GM04503 (cell line): ENCODE measurements at places on chromosomes 1 and 21.

DNA sequence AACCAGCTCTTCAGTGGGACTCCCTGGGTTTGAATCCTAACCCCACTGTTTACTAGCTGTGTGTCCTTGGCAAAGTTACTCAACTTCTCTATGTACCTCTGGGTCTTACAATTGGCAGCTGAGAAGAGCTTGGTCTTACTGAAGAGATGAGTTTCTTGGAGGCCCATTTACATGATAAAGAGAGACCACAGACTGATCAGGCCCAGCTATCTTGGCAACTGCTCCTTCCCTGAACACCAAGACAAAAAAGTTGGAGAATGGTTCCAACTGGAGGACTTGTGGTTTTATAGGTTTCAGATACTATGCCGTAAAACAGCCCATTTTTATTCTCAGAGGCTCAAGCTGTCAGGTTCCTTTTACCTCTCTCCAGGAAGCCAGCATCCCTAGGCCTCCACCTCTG lies 24.8 kb upstream of the CNIH3 start:
- no peak for DNase-seq

GRCh38 chr1:55089683-55090082 lies 50.3 kb downstream of the PCSK9 start:
- no peak for DNase-seq

DNA sequence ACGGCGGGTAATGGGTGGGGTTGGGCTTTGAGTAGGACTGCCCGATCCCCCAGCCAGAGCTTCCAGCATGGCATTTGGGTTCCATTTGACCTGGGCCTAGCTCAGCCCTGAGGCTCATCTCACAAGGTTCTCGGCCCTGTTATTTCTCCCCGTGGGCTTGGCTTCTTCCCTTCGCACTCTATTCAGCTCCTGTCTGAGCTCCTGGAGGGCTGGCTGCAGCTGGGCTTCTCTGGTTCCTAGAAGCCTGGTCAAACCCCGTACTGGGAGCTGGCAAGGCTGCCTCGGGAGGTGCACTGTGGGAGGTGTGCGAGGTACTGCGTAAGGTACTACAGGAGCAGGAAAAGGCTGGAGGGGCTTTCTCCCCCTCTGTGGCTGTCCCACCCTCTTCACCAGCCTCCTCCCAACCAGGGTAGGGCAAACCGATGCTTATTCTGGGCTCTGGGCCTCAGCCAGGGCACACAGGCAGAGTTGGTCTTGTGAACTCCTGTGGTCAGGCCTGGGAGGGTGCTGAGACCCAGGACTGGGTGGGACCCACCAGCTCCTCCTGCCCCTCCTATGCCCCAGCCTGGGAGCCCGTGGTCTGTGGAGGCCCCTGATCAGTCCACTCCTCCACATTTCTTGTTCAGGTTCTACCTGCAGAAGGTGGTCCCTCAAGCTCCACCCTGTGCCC lies 814 bp downstream of the A3GALT2 start:
- DNase-seq = no peak

DNA sequence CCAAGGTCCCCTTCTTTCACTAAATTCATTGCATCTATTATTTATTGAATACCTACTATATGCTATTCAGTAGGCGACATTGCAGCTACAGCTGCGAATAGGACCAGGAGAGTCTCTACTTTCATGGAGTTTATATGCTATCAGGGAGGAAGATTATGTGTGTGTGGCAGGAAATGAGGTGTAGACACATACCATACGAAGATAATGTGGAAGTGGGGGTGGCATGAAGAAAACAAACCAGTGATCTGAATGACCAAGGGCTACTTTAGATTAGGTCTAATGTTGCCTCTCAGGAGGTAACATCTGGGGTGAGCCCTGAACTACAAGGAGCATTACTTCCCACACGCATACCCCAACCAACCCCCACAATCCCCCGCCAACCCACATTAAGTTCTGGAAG lies 1.0 kb upstream of the PPIH start:
- no peak for DNase-seq

DNA sequence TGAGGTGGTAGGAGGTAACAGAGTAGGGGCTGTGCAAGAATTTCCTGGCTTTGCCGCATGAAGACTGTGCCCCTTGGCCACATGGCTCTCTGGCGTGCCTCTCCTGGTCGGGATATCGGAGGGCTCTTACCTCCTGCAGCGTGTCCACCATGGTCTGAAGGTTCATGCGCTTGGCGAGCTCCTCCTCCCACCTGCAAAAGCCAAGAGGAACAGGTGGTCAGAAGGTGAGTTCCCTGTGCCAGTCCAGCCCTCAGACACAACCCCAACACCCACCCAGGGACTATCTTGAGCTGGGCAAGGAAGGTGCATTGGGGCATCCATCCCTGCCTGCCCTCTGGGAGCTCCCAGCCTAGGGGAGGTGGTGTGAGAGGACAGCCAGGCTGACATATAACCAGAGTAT lies 18.6 kb upstream of the ALDH4A1 start:
- DNase-seq = no peak

DNA sequence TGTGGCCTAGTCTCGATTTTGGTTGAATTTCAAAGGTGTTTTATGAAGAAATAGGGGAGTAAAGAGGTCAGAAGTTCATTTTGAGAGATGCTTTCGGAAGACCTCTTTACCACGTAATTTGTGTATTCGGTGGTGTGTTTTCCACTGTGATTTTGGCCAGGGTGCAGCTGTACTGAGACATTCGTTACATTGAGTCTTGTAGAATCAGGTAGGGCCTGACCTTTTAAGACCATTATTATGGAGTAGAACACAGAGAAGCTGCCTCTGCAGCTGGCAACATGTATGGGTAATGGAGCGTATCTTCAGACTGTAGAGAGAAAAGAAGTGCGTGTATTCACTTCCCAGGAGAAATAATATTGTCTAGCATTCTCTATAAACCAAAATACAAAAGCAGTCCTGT lies 326.5 kb downstream of the PDE4B start:
- no peak for DNase-seq
